ENCODE measurements at places on chromosomes 3 and 15.

DNA sequence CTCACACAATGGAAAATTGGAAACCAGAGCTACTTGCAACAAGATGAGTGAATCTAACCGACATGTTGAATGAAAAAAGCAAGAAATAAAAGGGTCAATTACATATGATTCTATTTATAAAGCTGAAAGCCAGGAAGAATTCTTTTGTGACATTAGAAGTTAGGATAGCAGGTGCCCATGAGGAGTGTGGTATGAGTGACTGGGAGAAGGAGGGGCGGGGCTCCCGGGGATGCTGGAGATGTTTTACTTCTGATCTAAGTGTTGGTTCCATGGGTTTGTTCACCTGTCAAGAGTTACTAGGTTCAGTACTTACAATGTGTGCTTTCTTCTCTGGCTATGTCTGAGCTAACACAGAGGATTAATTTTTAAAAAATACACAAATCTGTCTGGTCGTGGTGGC is 60.8 kb downstream of the NSMCE3 start:
- DNase-seq: no peak
- no peak overlapping the region for H3K27ac ChIP-seq
- no peaks in the 10 kb centered on the region for H3K36me3 ChIP-seq
- H3K4me1 ChIP-seq: no peaks in the 10 kb centered on the region
- no peaks in the 10 kb centered on the region for H3K27me3 ChIP-seq

DNA sequence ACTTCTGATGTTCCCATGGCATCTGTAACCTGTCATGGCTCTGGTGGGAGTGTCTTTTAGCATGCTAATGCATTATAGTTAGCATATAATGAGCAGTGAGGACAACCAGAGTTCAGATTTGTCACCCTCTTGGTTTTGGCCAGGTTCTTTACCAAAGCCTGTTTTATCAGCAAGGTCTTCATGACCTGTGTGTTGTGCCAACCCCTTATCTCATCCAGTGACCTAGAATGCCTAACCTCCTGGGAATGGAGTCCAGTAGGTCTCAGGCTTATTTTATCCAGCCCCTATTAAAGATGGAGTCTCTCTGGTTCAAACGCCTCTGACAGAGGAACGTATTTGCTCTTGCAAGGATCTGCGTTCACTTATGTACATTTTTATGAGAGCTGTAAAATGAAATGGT is 60.3 kb upstream of the UTS2B start:
- DNase-seq: no peak
- no peaks in the 10 kb centered on the region for H3K27me3 ChIP-seq
- peaks cover 29% of the 10 kb centered on the region for H3K36me3 ChIP-seq
- peaks cover 5% of the 10 kb centered on the region for H3K4me1 ChIP-seq
- no peak overlapping the region for H3K27ac ChIP-seq

GRCh38 chr15:32671339-32672325 is 30.1 kb downstream of the SCG5 start:
- H3K4me3 ChIP-seq: no peak overlapping the region
- H3K27me3 ChIP-seq: no peaks in the 10 kb centered on the region
- no peak for DNase-seq
- H3K4me1 ChIP-seq: no peaks in the 10 kb centered on the region
- no peaks in the 10 kb centered on the region for H3K36me3 ChIP-seq
- no peak overlapping the region for H3K27ac ChIP-seq

GRCh38 chr15:55170361-55170760 is 26.4 kb downstream of the RSL24D1 start:
- H3K36me3 ChIP-seq: no peaks in the 10 kb centered on the region
- no peaks in the 10 kb centered on the region for H3K4me1 ChIP-seq
- no peak overlapping the region for H3K27ac ChIP-seq
- no peak for DNase-seq
- no peak overlapping the region for H3K4me3 ChIP-seq
- no peaks in the 10 kb centered on the region for H3K27me3 ChIP-seq

Measured in right atrium auricular region (tissue), 2 donors.